Stimulated activated CD8-positive, alpha-beta memory T cell treated with anti-CD3 and anti-CD28 coated beads, Interleukin-4, amount 100 ng/mL, for 1 hour (primary cell): ENCODE measurements at places on chromosomes 2 and 18.

- DNase-seq: no peak
These were observed 344.9 kb downstream of the CYRIA start for GRCh38 chr2:16320716-16321115.

GRCh38 chr18:63382843-63383242 is 15.8 kb upstream of the KDSR start:
- no peak for DNase-seq

DNA sequence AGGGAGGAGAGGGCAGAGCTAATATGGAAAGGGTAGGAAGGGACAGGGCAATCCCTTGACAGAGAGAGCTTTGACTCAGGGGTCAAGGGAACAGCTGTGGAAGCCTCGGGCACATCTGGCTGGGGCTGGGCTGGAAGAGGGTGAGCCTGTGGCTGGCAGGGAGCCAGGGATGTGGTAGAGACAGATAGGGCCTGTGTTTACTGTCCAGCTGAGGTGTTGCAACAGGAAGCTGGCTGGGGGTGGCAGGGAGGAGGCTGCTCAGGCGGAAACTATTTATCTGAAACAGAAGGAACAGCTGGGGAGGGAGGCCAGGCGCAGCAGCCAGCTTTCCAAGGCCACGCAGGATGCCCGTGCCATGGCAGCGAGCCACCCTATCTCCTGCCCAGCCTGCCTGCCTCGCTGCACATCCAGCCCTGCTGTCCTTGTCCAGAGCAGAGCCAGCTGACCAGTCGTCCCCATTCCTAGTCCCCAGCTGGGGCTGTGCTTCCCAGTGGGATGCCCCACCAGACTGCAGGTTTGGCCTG is 264.7 kb downstream of the CYP26B1 start:
- no peak for DNase-seq

DNA sequence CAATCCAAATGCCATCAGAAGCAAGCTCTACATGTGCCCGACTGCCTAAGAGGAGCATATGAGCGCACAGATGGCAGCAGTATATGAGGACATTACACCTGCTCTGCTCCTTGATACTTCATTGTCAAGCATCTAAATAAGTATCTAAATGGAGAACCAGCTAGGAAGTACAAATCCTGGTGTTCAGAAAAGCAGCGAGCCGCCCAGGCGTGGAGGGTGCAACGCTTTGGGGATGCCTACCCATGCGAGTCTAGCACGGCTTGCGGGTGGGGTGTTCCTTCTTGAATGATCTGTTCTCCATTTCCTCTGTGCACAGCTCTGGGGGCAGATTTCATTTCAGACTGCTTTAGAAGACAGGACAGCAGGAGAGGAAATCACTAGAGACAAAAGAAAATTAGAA is 63.0 kb upstream of the BCL2L11 start:
- DNase-seq: no peak

- DNase-seq: no peak
These were observed 172.2 kb upstream of the MYO3B start for GRCh38 chr2:170005702-170006101.

DNA sequence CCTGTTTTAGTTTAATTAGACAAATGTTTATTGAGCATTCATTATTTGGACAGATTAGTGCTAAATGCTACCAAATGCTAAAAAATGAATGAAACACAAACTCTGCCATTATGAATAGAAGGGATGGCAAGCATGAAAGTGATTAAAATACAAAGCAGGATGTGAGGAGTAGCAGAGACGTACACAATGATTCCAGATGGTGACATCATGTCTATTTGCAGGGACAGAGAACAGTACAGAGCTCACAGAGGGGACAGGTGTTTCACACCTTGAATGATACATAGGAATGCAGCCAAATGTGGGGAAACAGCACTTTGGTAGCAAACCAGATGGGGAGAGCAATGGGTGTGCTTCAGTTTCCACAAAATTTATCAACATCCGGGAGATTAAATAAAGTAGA is 76.3 kb downstream of the CD226 start:
- DNase-seq: no peak

GRCh38 chr2:33373986-33374385 is 102.5 kb upstream of the RASGRP3 start:
- DNase-seq: no peak

- no peak for DNase-seq
These were observed 56.7 kb downstream of the CYP26B1 start for GRCh38 chr2:72090781-72091482.

- DNase-seq: no peak
These were observed at the start of gene DRC1 for GRCh38 chr2:26401739-26402541. TSS of gene DRC1 (plus strand) at chr2:26401920. CDS start at chr2:26401990, 70 bp downstream.

- DNase-seq: no peak
These were observed 4.4 kb downstream of the NFATC1 start for GRCh38 chr18:79400091-79400590.

- no peak for DNase-seq
These were observed 44.4 kb upstream of the RBM44 start for GRCh38 chr2:237754182-237754581.
